MCF 10A (cell line): ENCODE measurements at places on chromosomes 13 and 19.
A peak's percentile ranks its signal among the peaks of the same experiment; 100 is the strongest.

DNA sequence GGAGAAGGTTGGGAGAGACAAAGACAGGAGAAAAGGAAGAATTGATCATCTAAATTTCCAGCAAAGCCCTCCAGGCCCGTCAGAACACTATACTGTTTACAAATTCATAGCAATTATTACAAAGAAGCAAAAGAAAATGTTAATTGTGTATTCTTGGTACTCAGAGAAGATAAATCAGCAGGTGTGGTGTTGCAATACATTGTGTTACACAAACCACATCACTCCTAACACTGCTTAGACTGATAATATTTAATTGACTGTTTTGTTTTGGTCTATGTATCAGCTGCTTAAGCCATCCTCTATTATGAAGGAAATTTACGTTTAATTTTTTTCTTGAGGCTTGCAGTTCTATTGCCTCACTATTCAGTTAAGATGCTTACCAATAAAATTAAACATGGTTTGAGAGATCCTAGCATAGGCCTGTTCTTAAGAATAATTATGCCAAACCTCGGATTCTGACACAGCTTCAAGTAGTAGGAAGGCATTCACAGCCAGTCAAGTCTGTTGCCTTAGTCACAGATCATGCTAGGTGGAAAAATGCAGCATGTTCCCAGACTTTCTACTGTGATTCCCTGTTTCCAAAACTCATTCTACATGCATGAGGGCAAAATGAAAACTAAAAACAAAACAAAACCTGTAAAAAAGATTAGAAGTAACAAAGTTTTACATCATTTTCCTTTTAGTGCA, 129.2 kb downstream of the TBC1D4 start:
- DNase-seq = no peak

GRCh38 chr19:5932146-5932545, 18.1 kb downstream of the CAPS start:
- no peak for DNase-seq

DNA sequence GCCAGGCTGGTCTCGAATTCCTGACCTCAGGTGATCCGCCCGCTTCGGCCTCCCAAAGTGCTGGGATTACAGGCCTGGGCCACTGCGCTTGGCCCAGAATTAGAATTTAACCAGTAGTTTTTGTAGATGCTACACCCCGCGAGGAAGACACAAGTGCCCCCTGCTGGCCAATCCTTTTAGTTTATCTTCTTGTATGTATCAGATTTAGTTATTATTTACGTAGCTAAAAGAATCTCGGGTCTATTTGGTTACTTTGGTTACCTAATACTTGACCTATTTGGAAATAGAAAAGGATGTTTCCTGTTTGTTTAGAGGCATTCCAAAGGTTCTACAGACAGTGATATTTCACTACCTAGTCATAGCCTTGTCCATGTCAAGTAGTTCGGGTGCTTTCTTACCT, 22.0 kb downstream of the MUC16 start:
- DNase-seq = no peak

- no peak for DNase-seq
Observed at GRCh38 chr13:47901441-47901840, 99.6 kb downstream of the SUCLA2 start.

DNA sequence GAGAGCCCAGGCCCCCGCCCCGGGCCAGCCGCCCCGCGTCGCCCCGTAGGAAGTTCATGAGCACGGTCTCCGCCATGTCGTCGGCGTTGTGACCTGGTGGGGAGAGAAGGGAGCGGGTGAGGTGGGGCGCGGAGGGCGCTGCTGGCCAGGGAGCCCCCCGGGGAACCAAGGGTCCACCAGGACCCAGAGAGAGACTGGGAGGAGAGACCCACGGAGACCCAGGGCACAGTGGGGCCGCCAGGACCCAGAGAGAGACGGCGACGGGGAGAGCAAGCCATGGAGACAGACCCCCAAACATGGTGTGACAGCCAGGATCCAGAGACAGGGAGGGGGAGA, 9.2 kb downstream of the CTU1 start:
- DNase-seq = no peak

DNA sequence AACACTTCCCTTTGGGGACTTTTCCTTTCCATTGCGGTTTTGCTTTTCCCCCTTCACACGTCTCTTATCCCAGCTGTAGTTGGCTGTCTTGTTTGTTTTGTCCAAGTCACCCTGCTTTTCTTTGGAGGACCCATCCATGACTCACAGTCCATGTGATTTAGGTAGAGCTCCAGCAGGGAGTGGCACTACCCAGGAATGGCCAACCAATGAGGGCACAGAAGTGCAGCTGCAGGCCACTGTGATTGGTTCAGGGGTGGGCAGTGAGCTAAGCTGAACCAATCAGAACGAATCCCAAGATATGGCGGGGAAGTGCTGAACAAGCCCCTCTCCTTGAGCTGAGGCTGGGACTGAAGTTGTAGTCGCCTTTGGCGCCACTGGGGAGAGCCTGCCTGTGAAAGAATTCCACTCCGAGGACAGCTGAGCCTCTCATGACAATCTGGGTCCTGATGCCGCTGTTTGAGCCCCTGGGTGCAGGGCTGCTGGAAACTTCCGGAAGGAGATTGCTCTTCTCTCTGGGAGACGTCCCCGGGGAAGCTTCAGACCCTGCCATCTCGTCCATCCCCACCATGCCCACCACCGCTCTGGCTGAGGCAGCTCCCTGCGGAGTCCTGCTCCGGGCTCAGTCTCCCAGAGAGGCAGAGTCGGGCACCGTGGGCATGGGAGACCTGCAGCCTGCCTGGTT, 62.9 kb upstream of the URI1 start:
- DNase-seq = peak; percentile 67

DNA sequence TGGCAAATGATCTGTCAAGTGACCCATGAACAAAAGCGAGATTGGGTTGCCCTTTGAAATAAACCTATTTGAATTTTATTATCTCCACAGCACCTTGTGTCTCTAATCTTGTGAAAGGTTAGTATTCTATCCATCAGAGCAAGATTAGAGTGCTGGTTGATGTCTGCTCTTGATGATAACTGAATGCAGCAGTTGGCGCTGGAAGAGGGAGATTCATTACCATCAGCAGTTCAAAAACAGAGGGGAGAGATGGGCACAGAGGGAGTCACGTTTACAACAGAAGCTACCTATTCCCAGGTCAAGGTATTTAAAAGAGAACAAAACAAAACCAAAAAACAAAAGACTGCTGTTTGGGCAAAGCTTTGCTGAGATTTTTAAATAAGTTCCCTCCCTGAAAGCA, 588.1 kb downstream of the GPC6 start:
- DNase-seq = no peak

- DNase-seq = peak; percentile 63
Observed at GRCh38 chr19:48745208-48745995, 1.3 kb downstream of the IZUMO1 start.

DNA sequence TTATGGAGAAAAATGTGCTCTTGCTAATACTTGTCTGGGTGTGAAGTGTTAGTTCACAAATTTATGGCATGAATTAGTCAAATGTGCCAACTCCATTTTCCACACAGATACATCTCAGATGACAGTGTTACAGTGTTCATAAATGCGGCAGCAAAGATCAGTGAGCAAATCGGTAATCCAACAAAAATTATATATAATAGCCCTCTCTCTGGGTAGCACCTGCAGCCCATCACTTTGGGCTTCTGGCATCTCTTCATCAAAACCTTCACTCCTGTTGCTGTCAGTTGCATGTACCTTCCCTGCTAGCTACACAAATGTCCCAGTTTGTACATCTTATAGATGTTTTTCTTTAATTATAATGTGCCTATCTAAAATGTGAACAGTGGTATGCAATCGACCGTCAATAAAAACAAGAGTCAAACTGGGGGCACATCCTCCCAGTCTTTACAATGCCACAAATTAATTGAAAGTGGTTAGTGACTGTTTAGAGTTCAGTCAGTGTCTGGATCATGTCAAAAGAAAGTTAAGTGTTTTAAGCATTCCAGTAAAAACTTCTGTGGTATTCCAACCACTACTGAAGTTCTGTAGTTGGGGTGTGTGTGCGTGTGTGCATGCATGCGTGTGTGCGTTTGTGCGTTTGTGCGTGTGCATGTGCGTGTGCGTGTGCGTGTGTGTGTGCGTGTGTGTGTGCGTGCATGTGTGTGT, 448.9 kb downstream of the DCT start:
- DNase-seq = no peak

- DNase-seq = no peak
Observed at GRCh38 chr19:18532168-18532890, 10.5 kb upstream of the ELL start.

- no peak for DNase-seq
Observed at GRCh38 chr13:61045251-61045650, 370.4 kb downstream of the PCDH20 start.

GRCh38 chr19:39110263-39110967, 15.2 kb upstream of the PAK4 start:
- DNase-seq = peak; percentile 74

- DNase-seq = peak; percentile 96
Observed at GRCh38 chr19:47227352-47228167, 3.4 kb downstream of the BBC3 start.

GRCh38 chr13:41976476-41976875, 15.6 kb upstream of the VWA8 start:
- no peak for DNase-seq

DNA sequence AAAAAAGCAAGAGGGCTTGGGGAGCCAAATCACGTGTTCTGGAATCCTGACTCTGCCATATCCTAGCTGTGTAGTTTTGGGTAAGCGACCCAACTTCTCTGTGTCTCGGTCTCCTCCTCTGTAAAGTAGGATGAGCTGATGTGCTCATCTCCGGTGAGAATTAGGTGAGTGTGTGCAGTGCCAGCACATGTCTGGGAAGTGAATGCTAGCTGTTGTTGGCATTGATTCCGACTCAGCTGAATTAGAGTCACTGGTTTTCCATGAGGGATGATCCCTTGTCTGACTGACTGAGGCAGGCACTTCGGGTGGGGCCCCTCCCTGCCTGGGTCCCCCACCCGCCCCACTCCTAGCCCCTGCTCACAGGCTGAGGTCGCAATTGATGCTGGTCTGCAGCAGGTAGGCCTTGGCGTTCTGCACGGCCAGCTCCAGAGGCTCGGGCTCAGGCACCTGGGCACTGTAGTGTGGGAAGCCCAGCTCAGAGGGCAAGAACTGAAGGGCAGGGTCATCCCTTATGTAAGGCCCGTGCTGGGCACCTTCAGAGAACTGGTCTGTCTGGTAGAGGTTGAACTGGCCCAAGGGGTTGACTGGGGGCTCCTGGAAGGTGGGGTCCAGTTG, 835 bp downstream of the RSPH6A start:
- DNase-seq = no peak

DNA sequence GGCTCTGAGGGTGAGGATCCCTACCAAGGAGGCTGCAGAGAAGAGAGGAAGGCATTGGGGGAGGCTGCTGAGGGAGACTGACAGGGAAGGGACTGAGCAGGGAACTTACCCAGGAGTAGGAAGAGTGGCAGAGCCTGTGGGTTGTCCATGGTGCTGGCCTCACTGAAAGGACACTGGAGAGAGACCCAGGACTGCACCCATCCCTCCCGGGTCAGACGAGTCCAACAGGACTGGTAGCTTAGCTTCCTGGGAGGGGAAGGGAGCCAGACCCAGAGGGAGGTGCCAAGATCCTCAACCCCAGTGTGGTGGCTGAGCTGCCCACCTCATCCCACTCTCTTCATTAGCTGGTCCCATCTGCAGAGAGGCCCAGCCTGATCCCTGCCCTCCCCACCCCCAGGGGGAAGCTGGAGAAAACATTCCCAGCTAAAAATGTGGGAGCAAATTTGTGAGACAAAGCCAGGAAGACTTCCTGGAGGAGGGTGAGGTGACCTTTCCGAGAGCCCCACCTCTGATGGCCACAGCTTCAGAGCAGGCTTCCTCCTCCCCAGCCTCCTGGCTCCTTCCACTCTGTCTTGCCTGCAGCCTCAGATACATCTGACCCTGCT, at the start of gene VSIG10L:
TSS of gene VSIG10L (minus strand) at position 164 of the 605 bp plus-strand sequence. CDS start at position 149, 15 bp downstream.
- no peak for DNase-seq

DNA sequence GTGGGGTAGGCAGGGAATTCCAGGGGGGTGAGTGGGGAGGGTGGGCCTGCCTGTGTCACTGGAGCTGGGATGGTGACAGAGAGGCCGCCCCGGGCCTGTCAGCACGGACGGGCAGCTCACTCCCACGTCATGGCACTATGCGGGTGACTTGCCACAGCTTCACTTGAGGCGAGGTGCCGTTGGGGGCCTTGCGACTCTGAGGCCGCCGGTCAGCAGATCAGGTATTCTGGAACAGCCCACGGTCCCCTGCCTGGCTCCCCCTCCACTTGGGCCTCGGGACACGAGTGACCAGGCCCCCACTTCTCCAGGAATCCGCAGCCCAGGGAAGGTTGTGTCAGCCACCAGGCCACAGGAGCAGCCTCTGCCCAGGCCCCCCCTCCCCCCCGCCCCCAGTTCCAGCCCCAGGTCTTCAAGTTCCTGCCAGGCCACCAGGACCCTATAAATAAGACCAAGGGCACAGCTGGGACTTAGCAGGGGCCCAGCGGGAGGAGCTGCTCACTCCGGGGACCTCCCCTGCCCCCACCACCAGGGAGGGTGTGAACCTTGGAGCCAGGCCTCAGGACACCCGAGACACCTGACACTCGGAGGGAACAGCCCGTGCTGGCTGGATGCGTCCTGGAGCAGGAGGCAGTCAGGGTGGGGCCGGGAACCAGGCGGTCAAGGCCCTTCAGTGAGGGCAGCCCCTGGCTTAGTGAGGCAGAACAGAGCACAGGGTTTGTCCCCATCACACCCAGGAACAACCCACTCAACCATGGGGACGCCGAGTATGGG, 2.7 kb upstream of the MIDN start:
- DNase-seq = no peak

DNA sequence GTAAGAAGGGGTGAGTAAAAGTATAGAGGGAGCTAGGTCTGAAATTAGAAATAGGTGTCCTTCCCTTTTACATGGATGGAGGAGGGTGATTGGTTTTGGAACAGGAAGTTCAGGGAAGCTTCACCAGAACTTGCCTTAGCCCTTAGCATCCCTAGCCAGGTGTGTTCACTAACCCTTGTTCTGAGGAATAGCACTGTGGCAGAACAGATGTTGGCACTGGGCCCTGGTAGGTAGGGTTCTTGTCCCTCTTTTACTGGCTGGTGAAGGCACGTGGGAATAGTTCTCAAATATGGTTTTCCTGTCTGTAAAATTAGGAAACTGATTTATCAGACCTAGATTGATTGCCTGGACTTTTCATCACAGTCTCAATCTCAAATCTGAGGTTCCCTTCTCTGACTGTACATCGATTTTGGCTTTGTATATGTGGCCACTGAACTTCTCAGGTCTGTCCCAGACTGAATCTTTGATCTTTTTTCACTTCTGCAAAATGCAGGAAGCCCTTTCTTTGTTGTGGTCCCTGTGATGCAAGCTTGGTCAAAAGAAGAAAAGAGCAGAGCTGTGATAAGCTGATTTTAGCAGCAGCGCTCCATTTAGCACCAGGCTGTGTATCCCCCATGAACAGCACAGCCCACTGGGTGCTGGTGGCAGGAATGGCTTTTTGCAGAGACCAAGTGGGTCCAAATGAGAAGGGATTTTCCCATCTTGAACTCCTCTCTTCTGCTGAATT, 86.2 kb upstream of the HTR2A start:
- DNase-seq = no peak

DNA sequence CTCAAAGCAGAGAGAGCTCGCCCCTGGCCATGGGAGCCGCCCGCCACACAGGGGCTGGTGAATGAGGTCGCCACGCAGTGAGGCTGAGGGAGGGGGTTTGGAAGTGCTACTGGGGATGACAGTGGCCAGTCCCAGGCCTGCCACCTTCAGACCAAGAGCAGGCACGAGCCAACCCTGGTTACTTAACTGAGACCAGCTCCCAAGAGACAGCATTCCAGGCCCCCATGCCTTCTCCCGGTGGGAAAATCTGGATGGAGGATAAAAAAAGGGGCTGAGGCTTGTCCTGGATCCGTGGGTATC, 43.3 kb downstream of the RAB20 start:
- no peak for DNase-seq

GRCh38 chr13:103945836-103946235, 879.6 kb upstream of the SLC10A2 start:
- no peak for DNase-seq

GRCh38 chr13:30034458-30034795, 184.0 kb upstream of the UBL3 start:
- DNase-seq = no peak
